ENCODE measurements at places on chromosomes 1 and 21.

- no peak for DNase-seq
These were observed 13.6 kb downstream of the RHBG start for GRCh38 chr1:156382561-156382960.

GRCh38 chr1:228194921-228195812, 12.7 kb upstream of the OBSCN start:
- no peak for DNase-seq

GRCh38 chr1:67146101-67146500, 11.3 kb upstream of the C1orf141 start:
- no peak for DNase-seq

GRCh38 chr1:162538815-162539431, 22.6 kb upstream of the UAP1 start:
- no peak for DNase-seq

DNA sequence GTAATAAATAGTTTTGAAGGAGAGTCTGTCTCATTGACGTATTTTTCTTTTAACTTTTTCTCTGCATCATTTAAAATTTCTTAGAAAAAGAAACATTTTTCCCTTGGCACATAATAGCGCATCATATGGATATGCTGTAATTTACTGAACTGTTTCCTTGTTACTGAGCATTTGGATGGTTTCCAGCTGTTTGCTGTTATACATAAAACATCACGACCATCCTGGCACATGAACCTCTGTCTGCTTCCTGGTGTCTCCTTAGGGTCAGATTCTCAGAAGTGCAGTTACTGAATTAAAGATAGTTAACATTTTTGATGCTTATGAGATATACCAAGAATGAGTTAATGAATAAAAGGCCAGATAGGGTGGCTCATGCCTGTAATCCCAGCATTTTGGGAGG, 67.2 kb downstream of the BACE2 start:
- no peak for DNase-seq

DNA sequence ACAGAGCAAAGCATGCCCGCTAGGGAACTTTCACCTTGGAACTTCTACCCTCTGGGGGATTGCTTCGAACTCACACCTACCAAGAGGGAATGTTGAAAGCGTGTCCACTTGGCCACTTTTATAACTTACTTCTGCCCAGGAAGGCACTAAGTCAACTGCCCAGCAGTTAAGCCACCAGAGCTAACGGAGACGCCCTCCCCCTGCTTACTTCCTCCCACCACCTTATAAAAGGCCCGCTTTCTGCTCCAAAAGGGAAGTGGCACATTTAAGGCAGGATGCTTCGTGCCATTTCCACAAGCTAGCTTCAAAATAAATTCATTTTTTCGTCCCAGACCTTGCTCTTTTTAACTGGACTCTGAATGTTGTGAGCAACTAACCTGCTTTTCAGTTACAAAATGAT, 3.2 kb upstream of the AK2 start:
- DNase-seq = no peak

DNA sequence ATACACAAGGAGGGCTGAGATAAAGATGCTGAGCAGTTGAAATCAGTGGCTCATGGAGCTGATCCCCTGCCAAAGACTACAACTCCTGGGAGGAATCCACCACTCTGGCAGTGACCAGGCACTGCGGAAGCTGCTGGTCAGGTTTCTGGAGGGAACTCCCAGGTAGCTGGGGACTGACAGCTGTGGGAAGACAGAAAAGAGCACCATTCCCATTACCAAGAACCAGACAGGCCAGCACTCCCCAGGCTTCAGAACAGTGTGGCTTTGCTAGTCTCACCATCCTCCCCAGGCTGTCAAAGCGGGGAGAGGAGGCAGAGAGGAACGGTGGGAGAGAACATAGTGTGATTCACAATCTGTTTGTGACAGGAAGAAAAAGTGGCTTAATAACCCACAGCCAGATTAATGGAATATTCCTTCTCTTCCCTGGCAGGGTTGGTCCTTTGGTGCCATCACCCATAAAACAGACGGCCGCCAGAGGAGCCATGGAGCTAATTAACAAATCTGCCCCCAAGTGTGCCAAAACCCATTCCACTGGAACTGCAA, 92.1 kb downstream of the MAB21L3 start:
- DNase-seq = no peak

DNA sequence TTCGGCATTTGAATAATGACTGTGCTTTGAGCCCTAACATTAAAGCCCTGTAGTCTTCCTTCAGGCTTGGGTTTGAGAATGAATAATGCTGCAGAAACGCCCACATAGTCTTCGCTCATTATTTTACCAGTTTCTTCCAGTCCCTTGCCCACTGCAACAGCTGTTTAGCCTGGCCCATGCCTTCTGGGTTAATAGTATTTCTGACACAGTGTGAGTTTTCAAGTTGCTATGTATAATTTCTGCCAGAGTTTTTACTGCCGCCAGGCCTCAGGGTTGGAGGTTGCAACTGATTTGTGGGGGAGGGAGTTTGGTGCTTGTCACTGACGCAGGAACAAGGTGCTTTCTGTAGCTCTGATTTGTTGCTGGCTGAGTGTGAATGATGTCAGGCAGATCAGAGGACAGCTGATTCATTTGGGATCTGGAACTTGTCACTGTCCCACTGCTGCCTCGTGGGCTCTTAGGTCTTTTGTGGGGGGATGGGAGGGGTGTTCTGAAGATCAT, 109.8 kb downstream of the MAST2 start:
- DNase-seq = no peak

- no peak for DNase-seq
These were observed 55.2 kb downstream of the KCND3 start for GRCh38 chr1:111934106-111934852.

- no peak for DNase-seq
These were observed 34.6 kb upstream of the CD55 start for GRCh38 chr1:207286786-207287468.

DNA sequence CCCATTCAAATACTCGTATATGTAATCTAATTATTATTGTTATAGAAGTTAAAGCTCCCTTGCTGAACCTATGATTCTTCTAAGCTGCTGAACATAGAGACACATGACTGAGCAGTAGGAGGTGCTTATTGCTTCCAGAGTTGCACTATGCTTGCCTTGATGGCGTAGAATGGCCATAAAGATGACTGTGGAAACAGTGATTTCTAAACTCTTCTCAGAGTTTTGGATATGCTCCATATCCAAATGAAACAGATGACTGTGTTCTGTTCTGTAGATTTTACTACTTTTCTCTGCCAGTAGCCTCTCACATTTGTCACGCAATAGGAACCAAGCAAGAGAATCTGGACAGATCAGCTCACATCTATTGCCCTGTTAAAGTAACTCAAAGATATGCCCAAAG, 88.1 kb upstream of the CACYBP start:
- no peak for DNase-seq

- DNase-seq = no peak
These were observed 118.2 kb downstream of the OSBPL9 start for GRCh38 chr1:51734896-51735745.

DNA sequence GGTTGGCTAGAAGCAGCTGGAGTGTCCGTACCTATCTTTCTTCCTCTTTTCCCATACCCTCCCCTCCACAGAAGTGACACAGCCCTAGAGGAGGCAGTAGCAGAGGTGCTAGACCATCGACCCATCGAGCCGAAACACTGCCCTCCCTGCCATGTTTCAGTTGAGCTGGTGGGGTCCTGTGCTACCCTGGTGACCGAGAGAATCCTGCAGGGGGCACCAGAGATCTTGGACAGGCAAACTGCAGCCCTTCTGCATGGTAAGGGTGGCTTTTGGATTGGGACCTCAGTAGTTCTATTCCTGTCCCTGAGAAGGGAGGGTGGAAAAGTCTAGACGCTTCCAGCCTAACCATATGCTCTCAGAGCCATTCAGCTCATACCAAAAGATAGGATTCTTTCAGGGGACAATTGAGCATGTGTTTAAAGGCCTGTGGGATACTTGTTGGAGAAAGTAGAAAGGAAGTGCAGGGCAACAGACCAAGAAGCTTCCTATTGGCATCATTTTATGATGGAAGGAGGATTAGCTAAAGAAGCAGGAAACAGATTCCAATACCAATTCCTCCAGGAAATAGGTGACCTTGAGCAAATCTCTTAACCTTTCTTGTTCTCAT, 11.7 kb upstream of the BNIPL start:
- peak; percentile 90 for DNase-seq

GRCh38 chr1:22619252-22619651, 17.2 kb upstream of the C1QA start:
- DNase-seq = no peak

DNA sequence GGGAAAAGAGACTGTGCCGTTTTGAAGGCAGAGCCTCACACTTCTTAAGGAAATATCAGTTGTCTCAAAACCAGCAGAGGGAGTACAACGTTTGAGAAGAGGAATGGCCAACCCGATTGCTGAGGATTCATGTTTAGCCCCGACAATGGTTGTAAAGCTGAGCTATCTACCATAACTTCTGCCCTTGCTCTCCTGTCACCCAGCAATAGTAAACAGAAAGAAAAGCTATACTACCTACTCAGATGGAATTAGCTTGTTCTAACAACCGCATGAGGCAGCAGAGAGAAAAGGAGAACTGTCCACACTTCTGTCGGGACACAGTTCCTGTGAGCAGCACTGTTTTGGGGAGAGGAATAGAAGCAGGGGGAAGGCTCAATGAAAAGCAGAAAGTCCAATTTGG, 91.2 kb downstream of the SLC45A1 start:
- DNase-seq = no peak

DNA sequence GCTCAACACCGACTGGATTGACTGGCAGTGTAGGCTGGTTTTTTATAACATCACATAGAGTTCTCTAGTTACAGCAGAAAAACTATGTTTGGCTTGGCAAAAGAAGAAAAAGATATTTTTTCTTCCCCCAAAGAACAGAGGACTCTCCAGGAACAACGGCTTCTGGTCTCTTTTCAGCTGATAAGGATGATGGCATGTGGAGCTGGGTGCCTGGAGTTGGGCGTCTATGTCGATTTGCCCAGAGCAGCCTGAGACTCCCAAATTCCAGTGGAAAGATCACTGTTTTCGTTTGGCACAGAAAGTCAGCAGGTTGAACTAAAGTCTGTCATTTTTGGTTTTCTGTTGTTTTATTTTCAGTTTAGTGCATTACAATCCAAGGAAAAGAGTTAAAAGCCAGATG, 91.1 kb downstream of the SMYD2 start:
- no peak for DNase-seq

- DNase-seq = no peak
These were observed 143.9 kb downstream of the KAZN start for GRCh38 chr1:14742181-14742980.

GRCh38 chr1:155466996-155467395, 95.6 kb downstream of the ASH1L start:
- no peak for DNase-seq

DNA sequence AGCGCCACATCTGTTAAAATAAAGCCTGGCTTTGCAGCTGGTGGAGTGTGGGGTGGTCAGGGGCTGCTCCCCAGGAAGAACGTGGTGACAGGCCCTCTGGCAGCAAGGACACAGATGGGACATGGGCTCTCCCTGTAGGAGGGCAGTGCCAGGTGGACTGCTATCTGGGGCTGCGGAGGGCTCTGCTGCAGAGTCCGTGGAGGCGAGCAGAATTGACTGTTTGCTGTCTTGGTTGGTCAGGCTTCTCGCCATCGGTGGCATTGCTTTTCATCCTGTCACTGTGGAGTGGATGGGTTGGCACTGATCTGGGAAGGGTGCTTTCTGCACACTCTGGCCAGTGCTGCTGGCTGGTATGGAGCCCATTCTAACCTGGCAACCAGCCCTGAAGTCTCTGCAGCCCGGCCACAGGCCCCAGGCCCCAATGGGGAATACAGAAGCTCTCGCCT, 103.0 kb downstream of the LAMC2 start:
- no peak for DNase-seq
